ENCODE measurements at places on chromosomes 4 and X.
A peak's percentile ranks its signal among the peaks of the same experiment; 100 is the strongest.

- DNase-seq, result no peak
Measured at GRCh38 chr4:169070895-169071218, 60.8 kb upstream of the CBR4 start.

DNA sequence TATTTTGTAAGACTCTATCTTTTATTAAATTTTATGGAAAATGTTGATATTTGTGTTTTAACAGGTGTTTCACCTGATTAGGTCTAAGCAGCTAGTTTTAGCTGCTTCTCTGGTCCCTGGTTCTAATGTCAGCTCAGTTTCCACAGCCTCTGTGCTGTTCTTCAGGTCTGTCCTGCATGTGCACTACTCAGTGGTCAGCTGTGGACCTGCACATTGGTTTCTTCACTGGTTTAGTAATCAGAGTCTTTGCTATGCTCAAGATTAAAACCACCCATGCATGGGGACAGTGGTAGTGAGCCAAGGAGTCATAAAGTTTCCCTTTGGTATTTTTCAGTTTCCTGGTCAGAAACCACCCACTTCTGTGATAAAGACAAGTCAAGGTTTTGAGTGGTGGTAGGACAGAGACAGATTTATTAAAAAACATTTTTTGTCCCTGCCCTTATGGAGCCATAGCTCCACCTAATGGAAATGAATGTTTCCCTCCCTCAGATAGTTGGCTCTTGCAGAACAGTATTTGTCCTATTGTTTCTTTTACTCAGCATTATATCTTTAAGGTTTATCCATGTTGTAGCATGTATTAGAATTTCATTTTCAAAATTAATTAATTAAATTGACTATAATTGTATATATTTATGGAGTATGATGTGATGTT, 36.8 kb upstream of the VBP1 start:
- DNase-seq, result no peak

DNA sequence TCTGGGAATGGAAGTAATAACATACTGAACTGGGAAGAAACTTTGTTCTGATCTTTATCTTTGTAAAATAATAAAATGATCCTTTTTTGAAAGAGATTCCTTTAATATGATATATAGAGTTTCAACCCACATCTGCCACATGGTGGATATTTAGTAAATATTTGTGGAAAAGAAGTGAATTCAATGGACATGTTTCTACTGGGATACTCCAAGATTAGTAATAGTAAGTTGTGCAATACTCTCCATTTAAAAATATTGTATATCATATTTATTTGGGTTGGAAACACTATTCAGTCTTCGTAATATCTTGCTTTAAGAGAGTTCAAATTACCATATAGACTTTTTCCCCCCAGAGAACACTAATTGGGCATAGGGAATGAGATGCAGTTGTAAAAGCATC, 17.8 kb upstream of the ARSJ start:
- DNase-seq, result no peak

- no peak for DNase-seq
Measured at GRCh38 chr4:124713185-124713592, 657 bp upstream of the ANKRD50 start.

DNA sequence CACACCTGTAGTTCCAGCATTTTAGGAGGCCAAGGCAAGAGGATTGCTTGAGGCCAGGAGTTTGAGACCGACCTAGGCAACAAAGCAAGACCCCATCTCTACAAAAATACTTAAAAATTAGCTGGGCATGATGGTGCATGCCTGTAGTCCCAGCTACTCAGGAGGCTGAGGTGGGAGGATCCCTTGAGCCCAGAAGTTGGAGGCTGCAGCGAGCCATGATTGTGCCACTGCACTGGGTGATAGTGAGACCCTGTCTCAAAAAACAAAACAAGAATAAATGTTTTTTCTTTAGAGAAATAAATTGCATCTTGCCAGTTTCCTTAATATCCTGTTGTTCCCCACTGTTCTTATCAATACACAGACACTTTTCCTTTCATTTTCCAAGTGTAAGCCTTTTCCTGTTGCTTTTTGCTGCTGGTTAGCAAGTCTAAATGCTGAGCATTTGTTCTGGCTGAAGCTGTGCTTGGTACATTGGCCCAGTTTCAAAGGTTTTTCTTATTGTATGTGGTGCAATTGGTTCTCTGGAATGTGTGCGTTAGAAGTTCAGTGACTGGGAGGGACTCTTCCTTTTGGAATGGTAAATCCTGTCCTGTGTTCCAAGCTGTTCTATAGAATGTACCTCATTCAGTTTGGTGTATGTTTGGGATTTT, 98.2 kb downstream of the AFF1 start:
- DNase-seq, result no peak

DNA sequence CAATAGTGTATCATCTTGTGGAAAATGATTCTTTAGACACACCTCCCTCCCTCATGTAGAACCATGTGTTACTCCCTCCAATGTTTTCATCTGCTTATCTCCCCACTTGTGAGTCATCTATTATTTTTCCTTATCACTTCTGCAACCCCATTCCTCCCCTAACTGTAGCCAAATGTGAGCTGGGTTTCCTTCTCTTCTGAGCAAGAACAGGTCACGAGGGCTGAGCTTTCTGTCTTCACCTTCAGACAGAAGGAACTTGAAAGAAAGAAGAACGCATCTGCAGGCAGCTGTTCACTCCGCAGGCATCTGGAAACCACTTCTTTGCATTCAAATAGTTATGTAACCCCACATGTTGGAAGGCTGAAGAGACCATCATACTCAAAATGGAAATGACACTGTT, 1.8 kb downstream of the PPP1R2C start:
- no peak for DNase-seq

DNA sequence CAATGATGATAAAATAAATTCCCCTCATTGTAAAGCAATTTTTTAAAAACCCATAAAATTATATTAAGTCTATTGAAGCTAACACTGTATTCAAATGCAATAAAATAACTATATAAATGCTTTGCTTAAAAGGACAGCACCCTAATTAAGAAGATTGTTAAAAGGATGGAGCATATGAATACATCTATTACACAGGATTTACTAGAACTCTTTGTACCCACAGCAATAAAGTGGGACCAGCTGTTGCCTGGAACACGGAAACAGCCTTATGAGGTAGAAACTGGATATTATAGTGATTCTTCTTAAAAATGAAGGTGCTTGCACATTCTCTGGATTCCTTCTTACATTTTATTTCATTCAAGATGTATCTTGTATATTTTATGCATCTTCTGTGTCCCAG, 298.7 kb upstream of the KLF3 start:
- DNase-seq, result no peak

DNA sequence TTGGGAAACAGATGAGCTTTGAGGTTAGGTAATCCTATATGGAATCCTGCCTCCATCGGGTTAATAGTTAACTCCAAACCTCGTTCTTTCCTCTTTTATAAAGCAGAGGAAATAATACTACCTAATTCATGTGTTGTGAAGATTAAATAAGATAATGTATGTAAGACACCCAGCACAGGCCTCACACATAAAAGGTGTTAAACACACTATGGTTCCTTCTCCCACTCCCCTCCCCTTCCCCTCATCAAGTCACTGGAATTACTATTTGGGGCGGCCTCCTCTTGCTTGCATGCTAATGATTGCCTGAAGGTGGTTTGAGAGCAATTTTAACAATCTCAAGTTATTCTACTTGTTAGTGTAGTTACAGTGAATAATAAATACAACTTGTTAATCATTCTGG, 404.4 kb upstream of the RASGEF1B start:
- no peak for DNase-seq

- peak; percentile 64 for DNase-seq
Measured at GRCh38 chrX:40108959-40109287, 11.2 kb upstream of the BCOR start.

DNA sequence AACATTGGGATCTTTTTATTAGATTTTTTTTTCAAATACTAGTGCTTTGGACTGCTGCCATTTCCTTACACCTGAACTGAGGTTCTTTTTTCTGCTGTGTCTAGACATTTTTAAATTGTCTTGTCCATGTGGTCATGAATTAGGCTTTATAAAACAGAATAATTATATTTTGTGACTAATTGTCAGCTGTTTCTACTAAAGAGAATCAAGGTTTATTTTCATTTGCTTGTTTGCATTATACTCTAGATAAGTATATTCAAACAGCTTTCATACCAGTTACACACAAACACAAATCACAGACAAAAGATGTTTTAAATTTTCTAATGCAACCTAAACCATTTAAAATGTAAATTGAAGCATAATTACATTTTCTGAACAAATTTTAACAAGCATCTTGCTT, 194.7 kb downstream of the GALNTL6 start:
- no peak for DNase-seq

- DNase-seq, result no peak
Measured at GRCh38 chrX:136551410-136551809, 19.4 kb downstream of the VGLL1 start.

- DNase-seq, result no peak
Measured at GRCh38 chrX:30525732-30526131, 51.8 kb downstream of the TASL start.

GRCh38 chrX:16839852-16840460, 30.2 kb downstream of the RBBP7 start:
- DNase-seq, result no peak

- no peak for DNase-seq
Measured at GRCh38 chrX:132452911-132453550, 35.8 kb downstream of the MBNL3 start.

DNA sequence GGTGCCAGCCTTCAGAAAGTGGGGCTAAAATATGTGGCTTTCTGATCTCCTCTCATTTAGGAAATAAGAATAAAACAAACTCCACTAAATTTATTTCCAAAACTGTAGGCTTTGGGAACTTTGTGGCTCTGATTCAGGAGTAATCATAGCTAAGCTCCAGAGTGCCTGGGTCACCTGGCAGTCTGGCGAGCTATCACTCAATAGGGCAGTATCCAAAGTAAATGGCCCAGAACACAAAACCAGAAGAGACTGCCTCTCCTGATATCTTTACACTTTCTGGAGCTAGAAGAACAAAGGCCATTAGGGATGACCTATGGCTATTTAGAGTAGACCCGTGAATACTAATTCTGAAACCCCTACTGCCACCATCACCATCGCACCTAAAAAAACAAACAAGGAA, 17.0 kb upstream of the PPARGC1A start:
- DNase-seq, result no peak

DNA sequence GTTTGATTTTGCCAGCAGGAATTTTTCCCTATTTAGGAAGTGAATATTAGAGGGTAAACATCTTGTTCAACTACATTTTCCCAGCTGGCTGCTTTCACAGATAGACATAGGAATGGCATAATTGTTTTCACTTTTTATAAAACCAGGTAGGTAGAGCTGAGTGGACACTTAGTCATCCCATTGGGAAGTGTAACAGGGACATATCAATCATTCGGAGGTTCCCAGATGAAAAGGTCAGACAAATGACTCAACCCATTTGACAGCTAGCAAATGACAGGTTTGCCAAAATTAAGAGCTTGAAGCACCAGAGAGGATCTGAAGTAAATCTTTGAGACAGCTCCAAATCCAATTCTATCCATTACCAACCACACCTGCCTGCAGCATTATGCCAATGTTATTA, 205.3 kb downstream of the SLC39A8 start:
- no peak for DNase-seq

DNA sequence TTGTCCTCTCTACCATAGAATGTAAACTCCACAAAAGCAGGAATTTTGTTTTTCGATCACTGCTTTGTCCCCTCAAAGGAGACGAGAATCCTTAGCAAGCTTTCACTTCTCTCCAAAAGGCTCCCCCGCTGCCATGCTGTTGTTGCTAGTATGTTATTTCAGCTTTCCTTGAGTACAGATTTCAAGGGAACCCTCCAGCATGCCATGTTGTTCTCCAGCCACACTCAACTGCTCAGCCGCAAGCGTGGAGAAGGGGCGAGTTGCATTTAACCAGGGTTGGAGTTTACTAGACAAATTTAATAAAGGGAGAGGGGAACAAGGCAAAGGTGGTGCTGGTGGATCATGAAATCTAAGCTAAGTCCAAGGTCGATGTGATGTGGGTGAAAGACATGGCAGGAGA, 23.1 kb downstream of the NSDHL start:
- no peak for DNase-seq

- DNase-seq, result no peak
Measured at GRCh38 chr4:42513748-42514492, 116.6 kb downstream of the SHISA3 start.

GRCh38 chr4:3483471-3483921, 20.4 kb downstream of the DOK7 start:
- no peak for DNase-seq

DNA sequence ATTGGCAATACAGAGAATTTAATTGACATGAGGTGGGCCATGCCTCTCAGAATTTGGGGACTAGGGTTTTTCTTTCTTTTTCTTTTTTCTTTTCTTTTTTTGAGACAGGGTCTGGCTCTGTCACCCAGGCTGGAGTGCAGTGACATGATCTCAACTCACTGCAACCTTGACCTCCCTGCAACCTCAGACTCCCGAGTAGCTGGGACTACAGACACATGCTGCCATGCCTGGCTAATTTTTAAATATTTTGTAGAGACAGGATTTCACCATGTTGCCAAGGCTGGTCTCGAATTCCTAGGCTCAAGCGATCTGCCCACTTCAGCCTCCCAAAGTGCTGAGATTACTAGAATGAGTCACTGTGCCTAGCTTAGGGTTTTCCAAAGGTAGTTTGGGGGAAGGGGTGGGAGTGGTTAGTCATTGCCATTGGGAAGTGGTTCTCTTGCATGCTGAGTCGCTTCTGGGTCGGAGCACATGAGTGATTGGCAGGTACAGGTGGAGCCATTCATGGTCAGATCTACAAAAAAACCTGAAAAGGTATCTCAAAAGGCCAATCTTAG, 54.5 kb downstream of the MID2 start:
- DNase-seq, result no peak

GRCh38 chr4:139913995-139914598, 239.9 kb downstream of the MAML3 start:
- DNase-seq, result no peak

GRCh38 chrX:769796-770195, 139.2 kb downstream of the SHOX start:
- no peak for DNase-seq

DNA sequence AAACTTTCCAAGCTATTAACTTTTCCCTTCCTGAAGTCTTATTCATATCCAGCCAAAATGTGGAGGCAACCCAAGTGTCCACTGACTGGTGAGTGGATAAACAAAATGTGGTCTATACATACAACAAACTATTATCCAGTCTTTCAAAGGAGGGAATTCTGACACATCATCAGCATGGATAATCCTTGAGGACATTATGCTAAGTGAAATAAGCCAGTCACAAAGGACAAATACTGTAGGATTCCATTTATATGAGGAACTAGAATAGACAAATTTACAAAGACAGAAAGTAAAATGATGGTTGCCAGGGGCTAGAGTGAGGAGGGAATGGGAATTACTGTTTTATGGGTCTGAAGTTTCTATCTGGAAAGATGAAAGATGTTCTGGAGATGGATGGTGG, 178.7 kb upstream of the PITX2 start:
- DNase-seq, result no peak

DNA sequence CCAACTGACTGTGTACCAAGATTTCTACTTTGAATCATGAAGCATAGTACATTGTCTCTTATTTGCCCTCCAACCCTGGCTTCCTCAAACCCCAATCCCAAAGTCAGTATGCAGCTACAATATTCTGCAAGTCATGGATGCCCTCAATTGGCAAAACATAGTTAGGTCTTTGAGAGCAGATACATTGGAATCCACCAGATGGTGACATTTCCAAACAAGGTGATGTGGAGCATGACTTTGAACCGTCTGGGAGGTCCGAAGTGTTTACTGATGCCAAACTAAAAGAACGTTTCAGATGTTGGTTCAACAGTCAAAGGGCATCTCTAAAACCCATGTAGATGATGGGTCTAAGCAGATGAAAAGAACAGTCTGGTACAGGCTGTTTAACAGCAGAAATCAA, 43.7 kb upstream of the FRMD7 start:
- no peak for DNase-seq

GRCh38 chrX:32141841-32142240, 1069.5 kb downstream of the DMD start:
- no peak for DNase-seq
